ENCODE measurements at places on chromosomes 5 and 9.

- DNase-seq, result no peak
Measured at GRCh38 chr5:57824047-57824446, 341.4 kb upstream of the ACTBL2 start.

- DNase-seq, result no peak
Measured at GRCh38 chr5:53426878-53427277, 53.6 kb upstream of the FST start.

DNA sequence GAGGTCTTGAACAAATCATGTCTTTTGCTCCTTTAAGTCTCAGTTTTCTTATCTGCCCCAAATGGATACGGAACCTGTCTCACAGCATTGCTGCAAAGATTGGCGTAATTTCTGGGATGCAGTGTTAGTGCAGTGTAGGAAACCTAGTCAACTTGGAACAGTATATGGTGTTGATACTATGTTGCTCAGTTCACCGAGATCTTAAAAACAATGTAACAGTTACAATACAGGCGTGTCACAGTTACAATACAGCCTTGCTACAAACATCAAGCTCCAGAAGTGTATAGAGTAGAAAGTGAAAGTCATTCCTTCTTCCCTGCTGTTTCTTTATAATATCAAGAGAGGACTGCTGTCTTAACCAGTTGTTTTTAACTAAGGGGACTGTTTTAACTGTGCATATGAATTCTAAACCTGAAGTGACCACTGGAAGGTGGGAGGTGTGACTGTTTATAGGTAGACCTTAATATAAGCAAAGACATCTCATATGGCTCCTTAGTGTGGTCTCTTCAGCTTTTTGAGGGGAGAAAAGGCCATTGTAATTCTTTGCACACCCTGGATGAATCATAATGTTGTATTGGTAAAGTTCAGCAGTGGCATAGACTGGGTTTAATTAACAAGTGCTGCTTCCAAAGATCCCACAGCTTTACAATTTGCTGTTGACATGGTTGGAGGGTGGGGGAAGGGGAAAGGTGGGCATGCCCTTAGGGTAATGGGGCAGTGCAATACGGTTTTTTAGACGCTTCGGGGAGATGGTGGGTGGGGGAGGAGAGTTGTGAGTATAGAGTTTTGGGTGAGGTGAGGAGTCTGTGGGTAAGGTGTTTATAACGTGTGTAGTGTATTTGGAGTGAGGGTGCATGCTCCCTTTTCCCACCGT lies 12.9 kb downstream of the PRRC2B start:
- no peak for DNase-seq

- no peak for DNase-seq
Measured at GRCh38 chr9:89711866-89712265, 107.1 kb downstream of the GADD45G start.

DNA sequence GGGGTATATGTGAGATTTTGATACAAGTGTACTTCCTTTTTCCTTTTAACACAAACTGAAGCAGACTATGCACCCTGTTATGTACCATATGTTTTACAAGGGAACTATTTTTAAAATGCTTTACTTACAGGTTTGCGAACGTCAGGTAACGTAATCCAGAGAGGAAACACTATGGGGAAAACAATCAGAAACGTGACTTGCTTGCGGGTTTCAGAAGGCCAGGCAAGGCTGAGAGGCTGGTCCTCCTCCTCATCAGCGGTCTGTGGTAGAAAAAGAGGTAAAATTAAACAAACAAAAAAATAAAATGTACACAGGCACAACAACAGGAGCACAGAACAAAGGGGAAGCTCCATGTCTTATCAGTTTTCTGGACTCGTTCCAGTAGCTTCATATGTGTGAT lies 141.2 kb downstream of the ACER2 start:
- no peak for DNase-seq

DNA sequence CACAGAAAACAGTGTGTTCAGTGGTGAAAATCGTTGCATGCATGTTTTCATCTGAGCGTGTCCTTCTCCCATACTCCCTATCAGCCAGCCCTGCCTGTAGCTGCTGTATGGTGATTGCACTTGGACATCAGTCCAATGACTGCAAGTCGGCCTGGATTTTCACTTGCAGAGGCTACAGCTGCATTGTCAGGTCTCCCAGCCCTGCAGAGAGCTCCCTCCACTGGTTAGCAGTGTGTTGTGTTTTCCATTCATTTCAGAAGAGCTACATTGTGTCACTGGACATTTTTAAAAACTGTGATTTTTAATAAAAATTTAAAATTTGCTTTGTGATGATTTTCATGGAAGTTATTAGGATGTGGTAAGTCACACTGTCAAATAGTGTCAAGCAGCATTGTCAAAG lies 96.6 kb downstream of the SYK start:
- no peak for DNase-seq

GRCh38 chr5:164054461-164054860 lies 549.0 kb downstream of the MAT2B start:
- DNase-seq, result no peak

DNA sequence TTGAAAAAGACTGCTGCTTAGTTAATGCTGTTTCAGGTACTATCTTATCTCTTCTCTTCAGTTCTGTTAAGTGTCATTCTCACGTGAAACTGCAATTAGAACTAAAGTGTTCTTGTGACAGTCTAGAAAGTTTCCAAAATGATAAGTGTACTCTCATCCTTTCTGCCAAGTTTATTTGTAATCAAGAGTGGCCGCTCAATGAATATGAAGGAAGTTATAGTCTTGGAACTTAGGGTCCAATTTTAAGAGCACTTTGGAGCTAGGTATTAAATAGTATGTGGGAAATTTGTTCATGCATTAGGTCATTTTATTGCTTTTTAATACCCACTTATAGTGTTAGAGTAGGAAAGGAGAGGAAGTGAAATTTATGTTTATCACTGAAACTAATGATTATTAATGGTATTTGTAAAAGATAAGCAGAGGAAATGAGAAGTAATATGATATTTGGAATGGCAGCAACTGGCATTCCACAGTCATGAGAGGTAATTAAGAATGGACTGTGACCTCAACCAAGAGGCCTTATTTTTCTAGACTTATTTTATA lies 20.4 kb downstream of the XRCC4 start:
- DNase-seq, result no peak

DNA sequence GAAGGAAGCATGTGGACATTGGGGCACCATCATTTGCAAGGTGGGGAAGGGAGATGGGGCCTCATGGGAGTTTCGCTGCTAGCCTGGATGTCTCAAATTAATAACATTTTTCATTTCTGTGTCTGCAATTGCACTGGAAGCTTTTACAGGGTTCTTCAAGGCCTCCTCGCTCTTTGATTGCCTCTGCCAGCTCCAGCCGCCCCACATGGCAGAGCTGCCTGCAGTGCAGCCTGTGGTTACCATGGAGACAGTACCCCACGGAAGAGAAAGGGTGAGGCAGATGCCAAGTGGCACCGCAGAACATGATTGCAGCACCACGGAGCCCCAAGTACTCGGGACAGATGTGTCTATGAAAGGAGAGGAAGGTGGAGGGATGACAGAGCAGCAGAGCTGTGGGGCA lies 25.4 kb downstream of the CTNND2 start:
- DNase-seq, result no peak

DNA sequence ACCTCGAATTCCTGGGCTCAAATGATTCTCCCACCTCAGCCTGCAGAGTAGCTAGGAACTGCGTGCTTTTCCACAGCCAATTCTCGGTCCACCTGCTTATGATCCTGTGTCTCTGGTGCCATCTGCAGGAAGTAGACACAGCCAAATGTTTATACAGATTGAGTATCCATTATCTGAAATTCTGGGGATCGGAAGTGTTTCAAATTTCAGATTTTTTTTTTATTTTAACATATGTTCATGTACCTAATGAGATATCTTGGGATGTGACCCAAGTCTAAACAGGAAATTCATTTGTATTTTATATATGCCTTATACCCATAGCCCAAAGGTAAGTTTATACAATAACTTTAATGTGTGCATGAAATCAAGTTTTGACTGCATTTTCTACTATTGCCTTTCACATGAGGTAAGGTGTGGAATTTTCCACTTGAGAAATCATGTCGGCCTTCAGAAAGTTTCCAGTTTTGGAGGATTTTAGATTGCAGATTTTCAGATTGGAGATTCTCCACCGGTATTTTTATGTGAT lies 89.5 kb downstream of the ESM1 start:
- DNase-seq, result no peak

DNA sequence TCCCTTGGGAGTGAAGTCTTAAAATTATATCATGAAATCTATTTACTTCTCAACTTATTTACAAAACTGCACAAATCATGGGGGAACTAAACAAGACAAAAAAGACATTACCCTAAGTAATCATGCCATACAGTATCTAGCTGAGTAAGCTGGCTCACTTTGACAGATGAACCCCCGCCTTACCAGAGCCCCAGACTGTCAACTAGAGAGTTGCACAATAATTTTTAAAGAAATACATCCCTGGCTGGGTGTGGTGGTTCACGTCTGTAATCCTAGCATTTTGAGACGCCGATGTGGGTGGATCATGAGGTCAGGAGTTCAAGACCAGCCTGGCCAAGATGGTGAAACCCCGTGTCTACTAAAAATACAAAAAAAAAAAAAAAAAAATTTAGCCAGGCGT lies 62.3 kb downstream of the LPAR1 start:
- DNase-seq, result no peak

DNA sequence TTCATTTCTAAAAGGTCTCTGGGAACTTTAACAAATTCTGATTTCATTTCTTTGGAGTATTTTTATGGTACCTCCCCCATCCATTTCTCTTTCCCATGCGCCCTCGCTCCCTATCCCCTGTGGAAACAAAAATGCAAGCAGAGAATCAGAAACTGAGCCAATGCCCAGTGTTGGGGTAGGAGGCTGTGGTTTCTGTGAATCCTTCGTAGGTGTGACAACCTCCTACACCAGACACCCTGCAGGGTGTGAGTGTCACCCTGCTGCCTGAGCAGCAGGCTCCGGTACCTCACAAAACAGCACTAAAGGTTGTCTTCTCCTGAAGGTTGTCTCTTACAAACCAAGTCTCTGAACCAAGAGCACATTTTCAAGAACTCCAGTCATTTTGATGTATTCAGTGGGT lies 103.8 kb upstream of the CTSL start:
- DNase-seq, result no peak

DNA sequence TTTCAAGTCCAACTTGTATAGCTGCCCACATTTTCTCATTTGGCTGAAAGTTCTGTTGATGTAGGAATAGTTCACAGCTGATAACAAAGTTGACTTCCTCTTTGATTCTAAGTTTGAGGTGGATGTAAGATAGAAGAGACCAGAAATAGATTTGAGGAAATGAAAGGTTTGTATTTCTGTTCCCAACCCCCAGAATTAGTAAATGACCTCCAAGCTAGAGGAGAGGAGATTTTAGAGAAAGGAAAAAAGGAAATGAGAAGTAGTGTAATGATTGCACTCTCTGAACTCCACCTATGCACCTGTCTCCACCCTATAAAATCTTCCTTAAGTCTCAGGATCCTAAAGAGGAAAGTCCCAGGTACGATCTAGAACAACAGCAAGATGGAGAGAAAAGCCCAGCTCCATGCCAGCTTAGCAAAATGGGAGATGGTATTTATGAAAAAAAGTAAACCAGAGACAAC lies 130.4 kb upstream of the POC5 start:
- no peak for DNase-seq

GRCh38 chr9:77163884-77164283 lies 13.4 kb upstream of the VPS13A start:
- no peak for DNase-seq

- DNase-seq, result no peak
Measured at GRCh38 chr9:137728444-137729311, 109.9 kb downstream of the EHMT1 start.

- no peak for DNase-seq
Measured at GRCh38 chr9:38171926-38172325, 102.9 kb upstream of the SHB start.

DNA sequence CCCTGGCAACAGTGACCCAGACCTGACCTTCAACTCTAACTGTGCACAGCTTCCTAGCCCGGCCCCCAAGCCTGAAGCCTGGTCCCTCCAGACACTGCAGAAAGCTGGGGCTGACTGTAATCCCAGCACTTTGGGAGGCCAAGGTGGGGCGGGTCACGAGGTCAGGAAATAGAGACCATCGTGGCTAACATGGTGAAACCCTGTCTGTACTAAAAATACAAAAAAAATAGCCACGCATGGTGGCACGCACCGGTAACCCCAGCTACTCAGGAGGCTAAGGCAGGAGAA lies 35.9 kb downstream of the ADAMTS2 start:
- DNase-seq, result no peak

- no peak for DNase-seq
Measured at GRCh38 chr5:96885518-96886338, 9.4 kb downstream of the ERAP2 start.

DNA sequence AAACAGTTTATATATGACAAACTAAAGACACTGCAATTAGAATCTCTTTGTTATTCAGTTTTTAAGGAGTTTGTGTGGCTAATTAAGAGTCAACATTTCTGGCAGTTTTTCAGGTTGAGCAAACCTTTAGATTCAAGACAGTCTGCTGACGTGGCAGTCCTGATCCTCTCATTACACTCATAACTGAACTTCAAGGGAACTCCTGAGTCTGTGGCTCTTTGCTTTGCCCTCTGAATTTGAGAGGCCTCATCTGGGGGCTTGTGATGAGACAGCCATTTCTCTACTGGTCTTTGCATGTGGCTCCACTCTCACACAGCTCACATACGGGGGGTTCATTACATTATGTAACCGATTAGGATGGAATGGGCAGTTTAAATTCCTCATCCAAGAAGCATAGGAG lies 182.9 kb upstream of the MEF2C start:
- no peak for DNase-seq

GRCh38 chr9:13078164-13078563 lies 201.3 kb downstream of the MPDZ start:
- no peak for DNase-seq

GRCh38 chr5:90982576-90982975 lies 400.5 kb downstream of the ARRDC3 start:
- DNase-seq, result no peak

GRCh38 chr5:1096838-1097237 lies 15.0 kb downstream of the SLC12A7 start:
- no peak for DNase-seq

- DNase-seq, result no peak
Measured at GRCh38 chr5:150024346-150024984, 23.9 kb downstream of the HMGXB3 start.

GRCh38 chr9:91522481-91522880 lies 98.8 kb upstream of the NFIL3 start:
- DNase-seq, result no peak

GRCh38 chr9:116990592-116990991 lies 303.5 kb downstream of the TRIM32 start:
- DNase-seq, result no peak

DNA sequence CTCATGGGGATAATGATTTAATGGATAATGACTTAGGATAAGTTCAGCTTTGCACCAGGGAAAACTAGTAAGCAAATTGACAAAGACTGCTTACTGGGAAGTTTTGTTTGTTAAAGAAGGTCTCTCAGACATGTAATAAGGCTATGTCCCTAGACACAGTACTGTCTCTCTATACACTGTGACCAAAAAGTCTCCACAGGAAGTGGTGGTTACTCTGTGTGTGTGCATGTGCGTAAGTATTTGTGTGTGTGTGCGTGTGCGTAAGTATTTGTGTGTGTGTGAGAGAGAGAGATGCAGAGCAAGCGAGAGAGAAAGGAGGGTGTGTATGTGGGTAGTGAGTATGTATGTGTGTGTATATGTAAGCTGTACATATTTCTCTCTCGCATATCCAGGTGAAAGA lies 229.6 kb downstream of the GLIS3 start:
- DNase-seq, result no peak

GRCh38 chr5:6785161-6785860 lies 72.1 kb downstream of the TENT4A start:
- no peak for DNase-seq
